A673 (cell line): ENCODE measurements at places on chromosomes 5 and 9.

- DNase-seq = peak; percentile 39
These were observed 8.6 kb upstream of the ANKRD33B start for GRCh38 chr5:10555277-10555684.

DNA sequence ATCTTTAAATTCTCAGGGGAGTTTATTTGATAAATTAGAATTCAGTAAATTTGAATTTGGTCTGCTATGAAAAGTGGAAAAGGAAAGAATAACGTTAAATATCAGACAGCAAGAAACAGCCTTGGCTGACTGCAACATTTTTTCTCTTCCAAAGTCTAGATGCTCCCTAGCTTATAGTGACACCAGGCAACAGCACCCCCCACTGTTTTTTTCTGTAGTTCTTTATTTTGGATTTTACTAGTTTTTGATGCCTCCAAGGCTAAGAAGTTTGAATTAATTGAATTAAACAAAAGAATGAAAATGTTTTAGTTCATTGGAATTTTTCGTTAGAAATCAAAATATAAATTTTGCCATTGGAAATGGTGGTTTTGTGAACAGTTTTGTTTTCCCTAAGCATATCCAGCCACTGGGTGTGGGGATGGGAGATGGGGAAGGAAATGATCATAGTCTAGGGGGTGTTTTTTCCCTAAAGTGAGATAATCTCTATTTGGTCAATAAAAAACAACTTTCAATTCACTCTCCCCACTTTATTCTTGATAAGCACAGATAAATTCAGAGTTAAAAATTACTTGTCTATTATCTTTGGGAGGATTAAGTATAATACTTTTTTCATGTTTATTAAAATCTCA lies 199.3 kb upstream of the CD180 start:
- DNase-seq = peak; percentile 39

- peak; percentile 86 for DNase-seq
These were observed 1.3 kb downstream of the NIM1K start for GRCh38 chr5:43193181-43193893.

DNA sequence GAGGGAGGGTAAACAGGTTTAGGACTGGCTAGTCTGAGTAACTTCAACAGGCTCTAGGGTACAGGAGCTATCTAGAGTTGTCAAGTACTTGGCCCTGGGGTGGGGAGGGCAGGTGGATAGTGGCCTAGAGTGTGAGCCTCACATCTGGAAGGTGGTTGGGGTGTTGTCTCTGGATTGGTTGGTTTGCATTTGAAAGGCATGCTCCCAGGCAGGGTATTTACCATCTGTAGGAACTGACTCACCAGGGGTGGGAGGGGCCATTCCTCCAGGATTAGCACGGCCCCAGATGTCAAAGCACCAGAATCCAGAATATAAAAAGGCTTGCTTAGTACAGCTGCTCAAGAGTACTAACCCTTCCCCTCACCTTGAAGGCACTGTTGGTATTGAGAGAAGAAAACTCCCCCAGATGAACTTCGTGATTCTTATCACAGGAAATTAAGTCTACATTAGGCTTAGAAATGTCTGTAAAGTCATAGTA lies 193.3 kb downstream of the NTRK2 start:
- peak; percentile 32 for DNase-seq

DNA sequence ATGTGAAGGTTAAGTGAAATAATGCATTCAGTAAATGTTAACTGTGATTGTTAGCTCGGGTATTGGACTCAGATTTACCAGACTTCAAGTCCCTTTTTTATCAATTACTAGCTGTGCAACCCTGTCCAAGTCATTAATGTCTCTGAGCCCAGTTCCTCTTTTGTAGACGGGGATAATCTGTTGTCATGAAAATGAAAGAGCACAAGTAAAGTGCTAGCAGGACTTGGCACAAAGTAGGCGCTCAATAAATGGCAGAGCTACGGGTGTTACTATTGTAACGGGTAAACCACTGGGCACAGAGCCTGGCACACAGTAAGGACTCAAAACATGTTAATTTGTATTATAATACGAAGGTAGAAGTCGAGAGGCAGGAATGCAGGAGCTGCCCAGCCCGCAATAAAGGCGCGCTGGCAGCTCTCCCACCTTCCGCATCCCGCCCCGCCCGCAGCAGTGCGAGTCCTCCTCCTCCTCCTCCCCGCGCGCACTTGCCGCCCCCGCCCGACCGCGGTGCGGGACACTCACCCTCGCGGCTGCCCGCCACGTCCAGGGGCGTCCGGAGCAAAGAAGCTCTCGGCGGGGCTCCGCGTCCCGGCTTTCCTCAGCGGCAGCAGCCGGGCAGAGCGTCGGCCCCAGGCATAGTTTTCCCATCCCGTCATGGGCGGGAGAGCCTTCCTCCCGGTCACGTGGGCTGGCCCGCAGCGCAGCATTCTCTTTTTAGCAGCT lies at the start of gene C1QTNF2:
Gene C1QTNF2, minus strand, starts transcription at position 637 of the 723 bp plus-strand sequence. CDS start 15,615 bp downstream, outside the sequence.
- peak; percentile 34 for DNase-seq

DNA sequence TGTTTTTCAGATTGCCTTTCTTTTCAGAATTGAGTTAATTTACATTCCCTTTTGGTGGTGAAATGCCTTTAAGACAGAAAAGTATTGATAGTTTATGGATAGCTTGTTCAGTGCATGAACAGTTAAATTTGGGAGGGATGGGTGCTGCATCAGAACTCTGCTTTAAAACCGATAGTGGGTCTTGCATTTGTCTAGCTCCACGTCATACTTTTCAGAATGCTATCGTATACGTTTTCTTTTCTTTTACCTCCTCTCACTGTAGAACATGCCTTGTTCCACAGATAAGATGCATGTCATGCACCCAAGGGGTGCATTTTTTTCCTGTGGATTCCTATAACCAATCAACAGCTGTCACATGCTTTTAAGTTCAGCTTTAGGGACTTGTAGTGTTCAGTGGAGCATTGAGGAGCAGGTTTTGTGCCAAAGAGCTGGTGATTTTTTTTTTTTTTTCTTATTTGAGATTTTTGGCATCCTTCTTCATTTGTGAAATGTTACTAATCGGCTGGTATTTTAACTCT lies 2.3 kb downstream of the SLC44A1 start:
- no peak for DNase-seq

- DNase-seq = no peak
These were observed 83.5 kb upstream of the CCL21 start for GRCh38 chr9:34793428-34793827.

DNA sequence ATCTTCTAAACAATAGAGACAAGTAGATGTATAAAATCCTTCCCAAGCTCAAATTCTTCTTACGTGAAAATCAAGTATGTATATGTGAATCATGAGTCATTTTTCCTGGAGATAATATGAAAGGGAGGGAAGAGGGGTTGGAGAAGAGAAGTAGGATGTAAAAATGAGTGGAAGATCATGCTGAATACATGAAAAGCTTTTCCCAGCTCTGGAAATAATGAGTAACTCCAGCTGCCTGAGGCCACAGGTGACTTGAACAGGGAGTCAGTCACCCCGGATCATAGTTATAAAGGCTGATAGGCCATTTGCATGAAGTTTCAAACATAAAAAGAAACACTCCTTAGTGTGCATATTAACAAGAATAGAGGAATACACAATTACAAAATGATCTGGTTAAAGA lies 486.7 kb downstream of the EFNA5 start:
- DNase-seq = no peak

DNA sequence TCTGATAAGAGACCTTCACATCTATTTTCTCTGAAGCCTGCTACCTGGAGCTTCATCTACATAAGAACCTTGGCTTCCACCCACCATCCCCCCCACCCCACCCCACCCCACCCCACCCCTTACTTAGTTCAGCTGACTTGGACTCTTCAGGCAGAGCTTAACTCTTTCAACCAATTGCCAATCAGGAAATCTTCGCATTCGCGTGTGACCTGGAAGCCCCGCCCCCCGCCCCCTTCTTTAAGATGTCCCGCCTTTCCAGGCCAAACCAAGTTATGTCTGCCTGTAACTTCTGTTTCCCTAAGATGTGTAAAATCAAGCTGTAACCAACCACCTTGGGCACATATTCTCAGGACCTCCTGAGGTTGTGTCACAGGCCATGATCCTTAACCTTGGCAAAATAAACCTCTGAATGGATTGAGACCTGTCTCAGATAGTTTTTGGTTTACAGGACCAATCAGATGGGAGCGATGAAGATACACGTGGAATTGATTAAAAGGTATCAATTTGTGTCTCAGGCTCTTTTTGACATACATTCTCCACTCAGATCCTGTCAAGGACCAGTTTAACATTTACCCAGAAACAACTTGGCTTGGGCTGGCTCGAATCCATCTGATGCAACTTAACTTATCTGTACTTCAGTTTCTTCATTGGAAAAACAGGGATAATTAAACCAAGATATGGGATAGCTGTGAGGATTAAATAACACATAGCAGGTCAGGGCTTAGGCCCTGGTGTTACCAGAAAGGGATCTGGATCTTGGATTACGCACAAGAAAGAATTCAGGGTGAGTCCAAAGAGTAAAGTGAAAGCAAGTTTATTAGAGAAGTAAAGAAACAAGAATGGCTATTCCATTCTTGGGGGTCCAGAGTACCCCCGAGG lies 43.6 kb downstream of the GALNT12 start:
- no peak for DNase-seq

DNA sequence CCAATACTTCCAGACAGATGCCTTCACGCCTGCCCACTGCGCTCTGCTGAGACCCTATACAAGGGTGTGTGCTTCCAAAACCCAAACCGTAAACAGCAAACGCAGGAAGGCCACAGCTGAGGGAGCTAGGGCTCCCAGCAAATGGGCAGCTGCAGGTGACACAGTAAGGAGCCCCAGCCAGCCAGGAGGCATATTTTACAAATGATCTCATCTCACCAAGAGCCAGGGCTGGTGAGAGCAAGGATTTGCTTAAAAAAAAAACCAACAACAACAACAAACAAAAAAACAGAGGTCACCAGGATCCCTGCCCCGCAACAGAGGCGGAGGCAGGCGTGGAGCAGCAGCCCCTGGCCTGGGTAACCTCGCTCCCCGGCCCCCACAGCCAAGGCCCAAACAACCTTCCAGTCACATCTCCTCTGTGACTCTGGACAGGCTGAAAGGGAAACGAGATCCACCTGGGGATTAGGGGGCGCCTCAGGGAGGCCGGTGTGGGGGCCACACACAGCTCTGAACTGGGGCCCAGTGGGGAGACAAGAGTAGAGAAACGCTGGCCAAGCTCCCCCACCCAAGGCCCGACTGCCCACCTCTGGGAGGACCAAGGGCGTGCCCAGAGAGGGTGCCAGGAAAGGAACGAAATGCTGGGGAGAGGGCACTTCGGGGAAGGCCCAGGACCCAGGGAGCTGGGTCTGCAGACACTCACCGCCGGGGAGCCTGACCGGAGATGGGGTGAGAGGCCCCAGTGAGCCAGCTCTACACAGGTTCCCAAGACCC lies 3.3 kb downstream of the NACC2 start:
- no peak for DNase-seq

DNA sequence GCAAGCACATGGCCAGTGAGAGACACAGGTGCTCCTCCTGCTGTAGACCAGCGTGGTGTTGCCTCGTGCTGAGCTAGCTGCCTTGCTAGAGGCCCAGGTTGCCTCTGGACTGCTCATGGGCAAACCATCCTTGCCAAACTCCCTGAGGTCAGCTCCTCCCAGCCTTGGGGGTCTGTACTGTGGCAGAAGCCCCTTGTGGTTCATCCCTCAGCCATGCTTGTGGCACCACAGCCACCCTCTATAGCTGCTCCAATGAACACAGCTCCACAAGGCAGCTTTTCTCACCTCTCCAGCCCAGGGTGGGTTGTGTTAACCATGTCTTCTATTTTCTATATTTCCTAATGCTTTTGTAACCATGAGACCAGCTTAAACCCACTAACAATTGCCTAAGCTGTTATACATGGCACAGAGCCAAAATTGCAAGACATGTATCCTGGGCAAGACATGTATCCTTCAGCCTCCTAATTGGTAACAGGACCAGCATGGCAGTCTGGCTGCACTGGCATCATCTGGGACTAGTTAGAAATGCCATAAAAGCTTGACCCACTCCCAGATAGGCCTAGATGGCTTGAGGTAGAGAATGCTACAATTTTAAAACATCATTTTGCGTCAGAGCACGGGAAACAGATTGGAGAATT lies 183.1 kb upstream of the S1PR3 start:
- peak; percentile 83 for DNase-seq

DNA sequence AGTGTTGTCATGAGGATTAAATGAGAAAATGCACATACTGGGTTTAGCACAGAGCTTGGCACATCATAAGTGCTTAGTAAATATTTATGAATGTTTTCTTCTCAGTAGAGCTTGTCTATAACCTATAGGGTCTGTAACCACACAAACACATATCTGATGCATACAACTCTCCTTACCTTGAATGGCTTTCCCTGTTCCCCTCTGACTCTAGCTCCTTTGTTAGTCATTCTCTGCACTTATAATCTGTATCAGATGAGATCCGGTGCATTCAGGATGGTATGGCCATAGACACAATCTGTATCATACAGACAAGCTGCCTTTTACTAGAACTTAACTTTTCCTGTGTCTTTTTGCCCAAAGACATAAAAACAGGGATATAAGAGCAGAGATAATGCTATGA lies 11.1 kb upstream of the SSBP2 start:
- no peak for DNase-seq

GRCh38 chr5:119166026-119166425 lies 95.1 kb downstream of the DMXL1 start:
- DNase-seq = no peak

DNA sequence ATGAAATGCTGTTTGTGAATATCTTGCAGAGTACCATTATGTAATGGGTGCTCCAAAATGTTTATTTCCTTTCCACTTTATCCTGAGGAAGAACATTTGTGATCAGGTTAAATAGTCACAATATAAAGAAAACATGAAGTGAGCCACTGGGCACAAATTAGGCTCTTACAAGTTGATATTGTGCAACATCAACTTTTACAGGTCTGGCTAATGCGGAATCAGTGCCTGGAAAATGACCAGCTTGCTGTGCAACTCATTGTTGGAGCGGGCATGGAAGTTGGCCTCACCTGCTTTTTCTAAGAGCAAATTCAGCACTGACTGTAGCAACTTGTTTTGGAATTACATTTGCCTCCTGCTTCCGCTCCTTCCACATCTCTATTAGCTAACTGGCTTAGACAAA lies 216.9 kb upstream of the PLPPR1 start:
- no peak for DNase-seq
